CD4-positive, alpha-beta memory T cell (primary cell): ENCODE measurements at places on chromosomes 11 and 22.

- DNase-seq, result no peak
Observed at GRCh38 chr11:76102802-76103201, 103.5 kb downstream of the WNT11 start.

DNA sequence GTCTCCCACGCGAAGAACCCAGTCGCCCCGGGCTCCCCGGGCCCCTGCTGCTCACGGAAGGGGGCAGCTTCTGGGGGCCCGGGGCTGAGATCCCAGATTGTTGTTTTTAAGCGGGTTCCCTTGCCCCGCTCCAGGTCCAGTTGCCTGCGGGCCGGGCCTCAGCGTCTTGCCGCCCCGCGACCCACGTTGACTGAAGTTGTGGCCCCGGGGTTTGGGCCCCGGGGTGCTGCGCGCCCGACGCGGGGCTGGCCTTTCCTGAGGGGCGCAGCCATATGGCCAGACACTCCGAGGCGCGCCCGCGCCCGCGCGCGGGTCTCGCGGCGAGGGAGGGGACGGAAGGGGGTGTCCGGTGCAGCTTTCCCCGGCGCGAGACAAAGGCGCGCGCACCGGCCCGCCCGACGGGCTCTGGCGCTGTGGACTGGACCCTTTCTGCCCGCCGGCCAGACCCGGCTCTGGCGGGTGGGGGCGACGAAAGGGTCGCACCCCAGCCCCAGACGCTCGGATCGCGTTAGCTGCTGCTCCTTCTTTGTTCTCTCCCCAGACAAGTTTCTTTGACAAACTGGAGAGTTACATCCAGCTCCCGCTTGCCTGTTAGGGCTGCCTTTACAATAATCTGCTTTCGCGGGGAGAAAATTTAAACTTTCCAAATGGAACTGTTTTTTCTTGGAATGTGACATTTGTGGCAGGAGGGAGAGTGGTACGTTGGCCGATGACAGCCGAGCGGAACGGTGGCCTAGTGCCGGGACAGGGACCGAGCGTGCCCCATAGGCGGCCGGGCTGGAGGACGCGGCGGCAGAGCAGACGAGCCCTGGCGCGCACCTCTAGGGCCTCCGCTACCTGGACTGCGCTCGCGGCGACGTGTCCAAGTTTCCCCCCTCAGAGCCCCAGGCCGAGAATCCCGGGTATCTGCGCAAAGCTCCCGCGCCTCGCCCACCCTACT, 716 bp downstream of the AMOTL1 start:
- no peak for DNase-seq

DNA sequence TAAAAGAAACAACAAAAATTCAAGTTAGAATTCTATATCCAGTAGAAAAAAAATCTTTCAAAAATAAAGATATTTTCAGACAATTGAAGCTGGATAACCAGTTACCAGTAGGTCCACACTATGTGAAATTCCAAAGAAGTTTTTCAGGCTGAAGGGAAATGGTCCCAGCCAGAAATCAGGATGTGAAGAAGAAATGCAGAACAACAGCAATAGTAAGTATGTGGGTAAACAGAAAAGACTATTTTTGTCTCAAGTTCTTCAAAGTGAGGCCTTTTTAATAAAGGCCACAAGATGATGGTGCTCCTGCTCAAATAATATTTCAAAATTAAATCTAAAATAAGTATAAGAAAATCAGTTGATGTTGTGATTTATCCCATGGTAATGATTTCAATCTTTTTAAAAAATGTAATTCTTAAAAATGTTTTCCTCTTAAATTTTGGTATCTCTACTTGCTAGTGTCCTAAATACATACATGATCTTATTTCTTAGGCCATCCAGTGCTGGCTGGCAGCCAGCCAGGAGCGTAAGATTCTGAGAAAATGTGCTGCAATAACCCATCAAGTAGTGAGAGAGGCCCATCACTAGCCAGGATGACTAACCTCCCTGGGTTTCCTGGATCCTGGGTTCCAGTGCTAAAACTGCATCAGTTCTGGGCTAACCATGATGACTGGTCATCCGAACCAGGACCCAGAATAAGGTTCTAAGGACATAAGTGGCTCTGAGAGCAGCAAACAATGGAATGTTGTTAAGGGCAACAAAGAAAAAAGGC, 15.6 kb upstream of the UCP3 start:
- DNase-seq, result no peak

DNA sequence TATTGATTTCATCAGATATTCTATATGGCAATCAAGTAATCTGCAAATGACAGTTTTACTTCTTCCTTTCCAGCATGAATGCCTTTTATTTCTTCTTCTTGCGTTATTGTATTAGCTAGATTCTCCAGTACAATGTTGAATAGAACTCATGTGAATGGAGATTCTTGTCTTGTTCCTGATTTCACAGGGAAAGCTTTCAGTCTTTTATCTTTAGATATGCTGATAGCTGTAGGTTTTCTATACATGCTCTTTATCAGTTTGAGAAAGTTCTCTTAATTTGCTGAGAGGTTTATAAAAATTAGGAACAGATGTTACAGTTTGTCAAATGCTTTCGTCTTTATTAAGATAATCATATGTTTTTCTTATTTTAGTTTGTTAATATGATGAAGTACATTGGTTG, 347.2 kb downstream of the NTM start:
- no peak for DNase-seq

GRCh38 chr11:5737670-5738392, 1.6 kb downstream of the OR56B1 start:
- no peak for DNase-seq

DNA sequence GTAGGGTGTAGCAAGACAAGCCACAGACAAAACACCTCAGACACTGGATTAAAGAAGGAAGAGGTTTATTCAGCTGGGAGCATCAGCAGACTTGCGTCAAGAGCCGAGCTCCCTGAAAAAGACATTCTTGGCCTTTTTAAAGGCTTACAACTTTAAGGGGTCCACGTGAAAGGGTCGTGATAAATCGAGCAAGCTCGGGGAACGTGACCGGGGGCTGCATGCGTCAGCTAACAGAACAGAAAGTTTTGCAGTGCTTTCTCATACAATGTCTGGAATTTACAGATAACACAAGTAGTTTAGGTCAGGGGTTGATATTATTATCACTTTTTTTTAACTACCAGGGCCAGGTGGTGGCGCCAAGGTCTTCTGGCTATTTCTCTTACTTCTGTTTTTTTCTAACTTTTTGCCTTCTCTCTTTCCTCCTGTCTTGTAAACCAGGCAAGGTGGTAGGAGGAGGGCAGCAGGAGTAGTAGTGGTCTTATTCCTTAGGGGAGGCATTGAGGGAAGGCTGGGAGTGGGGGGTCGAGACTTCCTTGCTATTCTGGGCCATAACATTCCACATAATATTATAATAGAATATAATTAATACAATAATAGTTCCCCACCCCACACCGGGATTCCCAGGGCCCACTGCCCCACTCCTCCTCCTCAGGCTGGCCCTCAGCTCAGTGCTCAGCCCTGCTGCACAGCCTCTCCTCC, 587 bp upstream of the ALDH3B1 start:
- DNase-seq, result no peak

GRCh38 chr11:45158210-45158731, 11.8 kb downstream of the PRDM11 start:
- no peak for DNase-seq

- DNase-seq, result no peak
Observed at GRCh38 chr11:78239781-78240180, 51.1 kb downstream of the USP35 start.

- DNase-seq, result no peak
Observed at GRCh38 chr22:38110863-38111852, 674 bp upstream of the BAIAP2L2 start.

DNA sequence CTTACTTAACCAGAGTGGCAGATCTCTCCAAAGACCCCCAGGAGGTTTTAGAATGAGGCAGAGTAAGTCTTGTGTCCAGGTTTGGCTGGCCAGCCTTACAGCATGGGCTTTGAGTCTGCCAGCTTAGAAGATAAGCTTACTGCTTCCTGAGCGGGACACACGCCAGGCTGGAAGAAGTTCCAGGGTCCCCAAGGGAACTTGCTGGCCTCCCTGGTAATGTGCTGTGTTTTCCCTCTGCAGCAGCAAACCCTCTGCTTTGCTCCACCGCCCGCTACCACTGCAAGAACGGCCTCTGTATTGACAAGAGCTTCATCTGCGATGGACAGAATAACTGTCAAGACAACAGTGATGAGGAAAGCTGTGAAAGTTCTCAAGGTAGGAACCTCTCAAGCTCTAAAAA, 154.2 kb downstream of the LDLRAD3 start:
- no peak for DNase-seq

- DNase-seq, result no peak
Observed at GRCh38 chr11:47157805-47158204, 18.9 kb downstream of the ARFGAP2 start.

DNA sequence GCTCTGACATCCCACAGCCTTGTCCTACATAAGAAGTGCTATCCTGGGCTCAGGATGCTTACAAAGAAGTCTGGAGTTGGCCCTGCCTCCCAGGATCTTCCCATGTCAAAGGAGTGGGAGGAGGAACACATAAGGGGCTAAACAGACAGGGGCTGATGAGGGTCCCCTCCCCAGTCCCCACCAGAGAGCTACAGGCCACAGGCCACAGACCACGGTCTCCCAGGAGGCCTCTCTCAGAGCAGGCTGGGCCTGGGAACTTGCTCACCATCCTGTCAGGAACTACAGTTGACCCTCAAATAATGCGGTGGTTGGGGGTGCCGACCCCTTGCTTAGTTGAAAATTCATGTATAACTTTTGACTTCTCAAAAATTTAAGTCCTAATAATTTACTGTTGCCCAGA, 315.5 kb downstream of the NTM start:
- no peak for DNase-seq

- DNase-seq, result no peak
Observed at GRCh38 chr11:45042560-45042959, 91.9 kb upstream of the TP53I11 start.

- no peak for DNase-seq
Observed at GRCh38 chr11:121889931-121890330, 226.1 kb downstream of the BLID start.

DNA sequence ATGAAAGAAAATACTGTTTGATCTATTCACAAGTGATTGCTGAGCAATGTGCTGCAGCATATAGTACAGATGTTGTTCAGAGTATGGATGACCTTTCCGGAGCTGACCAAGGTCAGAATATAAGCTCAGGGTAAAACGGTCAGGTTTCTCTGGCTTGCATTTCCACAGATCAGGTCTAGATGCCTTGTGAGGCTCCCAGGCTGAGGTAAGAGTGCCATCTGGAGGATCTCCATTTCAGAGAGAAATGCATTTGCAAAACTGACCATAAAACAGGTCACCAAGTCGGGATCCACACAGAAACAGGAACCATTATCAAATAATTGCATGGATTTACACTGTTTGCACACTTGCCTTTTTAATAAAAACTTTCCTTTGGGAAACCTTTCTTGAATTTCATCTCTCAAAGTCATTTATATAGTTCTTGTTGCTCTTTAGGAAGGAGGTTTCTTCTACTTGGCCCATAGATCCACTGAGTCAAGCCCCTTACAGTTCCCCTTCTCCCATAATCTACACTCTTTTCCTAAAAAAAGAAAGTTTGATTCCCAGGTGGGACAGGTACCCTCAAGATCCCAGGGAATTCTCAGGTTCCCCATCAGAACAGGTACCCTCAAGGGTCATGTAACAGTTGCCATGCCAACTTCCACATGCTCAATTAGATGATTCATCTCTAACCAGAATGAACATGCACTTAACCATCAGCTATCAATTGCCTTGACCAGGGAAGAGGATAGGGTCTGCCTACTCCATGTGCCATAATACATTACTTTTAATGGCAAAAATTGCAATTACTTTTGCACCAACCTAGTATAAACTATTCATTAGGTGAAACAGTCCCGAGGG, 25.0 kb upstream of the TMPRSS5 start:
- DNase-seq, result no peak

DNA sequence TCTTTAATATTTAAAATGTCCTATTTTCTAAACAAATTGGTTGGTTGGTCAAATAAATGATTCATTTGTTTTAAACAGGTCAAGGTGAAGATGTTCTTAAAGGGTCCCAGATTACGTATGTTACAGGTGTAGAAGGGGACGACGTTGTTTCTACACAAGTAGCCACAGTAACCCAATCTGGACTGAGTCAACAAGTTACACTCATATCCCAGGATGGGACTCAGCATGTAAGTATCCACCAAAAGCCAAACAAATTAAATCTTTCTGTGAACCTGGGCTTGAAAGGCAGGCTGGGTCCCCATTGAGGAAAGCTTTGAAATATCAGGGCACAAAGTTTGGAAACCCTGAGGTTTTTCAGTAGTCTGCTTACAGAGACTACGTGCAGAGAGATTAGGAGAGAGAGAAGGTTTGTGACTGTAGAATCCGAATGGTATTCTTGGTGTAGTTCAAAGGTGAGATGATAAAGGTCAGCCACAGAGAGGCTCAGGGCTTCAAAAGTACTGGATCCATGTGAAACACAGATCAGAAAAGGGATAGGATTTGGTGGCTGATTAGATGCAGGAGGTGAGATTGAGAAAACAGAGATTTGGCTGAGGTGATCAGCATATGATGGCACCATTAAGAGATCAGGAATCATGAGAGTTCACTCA, 51.7 kb downstream of the ZNF143 start:
- DNase-seq, result no peak

DNA sequence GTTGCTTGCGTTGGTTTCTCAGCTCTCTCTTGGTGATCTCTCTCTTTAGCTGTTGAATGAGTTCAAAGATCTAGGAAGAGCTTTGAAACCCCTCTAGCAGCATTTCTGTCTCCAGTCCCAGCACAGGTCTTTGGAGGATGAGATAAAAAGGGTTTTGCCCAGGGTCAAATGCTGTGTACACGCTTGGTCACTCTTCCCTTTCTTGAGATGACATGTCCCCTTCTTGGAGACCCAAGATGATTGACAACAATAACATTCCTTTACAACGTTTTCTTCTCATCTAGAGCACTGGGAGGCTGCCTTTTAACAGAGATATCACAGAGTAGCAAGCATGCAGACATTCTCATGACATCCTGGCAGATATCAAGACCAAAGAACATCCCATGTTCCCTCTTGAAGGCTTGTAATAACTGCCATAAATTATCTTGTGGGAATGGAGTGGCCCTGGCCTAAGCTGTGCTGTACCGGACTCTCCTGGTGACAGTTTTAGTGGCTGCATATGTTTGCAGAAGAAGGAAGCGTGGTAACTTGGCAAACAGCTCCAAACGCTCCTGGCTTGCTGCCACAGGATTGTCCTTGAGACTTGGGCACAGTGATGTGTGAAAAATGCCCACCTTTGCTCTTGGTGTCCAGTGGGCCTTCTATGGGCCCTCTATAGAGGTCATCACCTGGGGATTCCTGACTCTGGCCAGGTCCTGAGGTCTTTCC, 107.8 kb downstream of the PTPRJ start:
- DNase-seq, result no peak

GRCh38 chr11:100888836-100889235, 201.7 kb downstream of the ARHGAP42 start:
- DNase-seq, result no peak

- no peak for DNase-seq
Observed at GRCh38 chr11:105111145-105111944, 28.2 kb downstream of the CARD18 start.

DNA sequence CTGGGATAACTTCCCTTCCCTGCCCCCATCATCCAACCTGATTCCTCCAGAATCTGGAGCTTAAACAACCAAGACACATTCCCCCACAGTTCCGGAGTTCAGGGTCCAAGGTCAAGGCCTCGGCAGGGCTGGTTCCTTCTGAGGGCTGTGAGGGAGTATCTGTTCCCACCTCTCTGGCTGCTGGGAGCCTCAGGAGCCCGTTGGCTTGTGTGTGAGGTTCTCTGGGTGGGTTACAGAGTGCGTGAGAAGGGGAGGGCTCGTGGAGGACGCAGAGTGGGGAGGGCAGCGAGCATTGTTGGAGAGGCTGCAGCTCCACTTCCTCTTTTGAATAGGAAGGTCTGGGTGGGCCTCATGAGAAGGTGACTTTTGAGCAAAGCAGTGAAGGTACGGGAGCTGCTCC, 8.5 kb downstream of the SERHL2 start:
- no peak for DNase-seq

- no peak for DNase-seq
Observed at GRCh38 chr11:85472953-85473352, 154.2 kb downstream of the DLG2 start.
